ENCODE measurements at places on chromosomes 5 and 9.

GRCh38 chr5:168316139-168316578 lies 24.7 kb downstream of the WWC1 start:
- DNase-seq, result no peak

DNA sequence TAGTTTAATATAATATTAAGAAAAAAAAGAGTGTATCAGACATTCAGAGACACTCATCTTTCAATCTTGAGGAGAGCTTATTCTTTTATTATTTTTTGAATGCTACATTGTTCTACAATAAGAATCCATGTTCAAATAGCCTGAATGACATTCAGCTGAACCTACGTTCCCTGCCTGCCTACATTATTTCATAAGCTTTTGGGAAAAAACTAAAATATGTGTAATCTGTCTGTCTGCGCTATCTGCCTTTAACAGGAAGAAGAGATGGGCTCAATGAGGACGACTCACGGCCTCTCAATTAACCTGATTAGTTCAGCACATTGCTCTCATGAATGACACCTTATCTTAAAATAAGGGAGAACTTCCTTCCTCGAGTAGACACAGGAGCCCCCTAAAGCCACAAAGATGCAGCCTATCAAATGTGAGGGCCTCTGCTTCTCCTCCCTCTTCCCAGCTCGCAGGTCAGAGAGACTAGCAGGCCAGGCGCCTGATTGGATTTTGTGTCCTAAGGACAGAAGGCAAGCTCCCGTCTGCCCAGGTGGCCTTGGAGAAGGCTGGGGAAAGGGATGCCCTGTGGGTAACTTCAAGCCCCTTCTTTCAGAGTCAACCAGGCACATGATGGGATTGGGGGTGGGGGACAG lies 37.8 kb downstream of the EBF1 start:
- no peak for DNase-seq

- DNase-seq, result no peak
Observed at GRCh38 chr9:136784997-136785361, 6.2 kb upstream of the TMEM141 start.

DNA sequence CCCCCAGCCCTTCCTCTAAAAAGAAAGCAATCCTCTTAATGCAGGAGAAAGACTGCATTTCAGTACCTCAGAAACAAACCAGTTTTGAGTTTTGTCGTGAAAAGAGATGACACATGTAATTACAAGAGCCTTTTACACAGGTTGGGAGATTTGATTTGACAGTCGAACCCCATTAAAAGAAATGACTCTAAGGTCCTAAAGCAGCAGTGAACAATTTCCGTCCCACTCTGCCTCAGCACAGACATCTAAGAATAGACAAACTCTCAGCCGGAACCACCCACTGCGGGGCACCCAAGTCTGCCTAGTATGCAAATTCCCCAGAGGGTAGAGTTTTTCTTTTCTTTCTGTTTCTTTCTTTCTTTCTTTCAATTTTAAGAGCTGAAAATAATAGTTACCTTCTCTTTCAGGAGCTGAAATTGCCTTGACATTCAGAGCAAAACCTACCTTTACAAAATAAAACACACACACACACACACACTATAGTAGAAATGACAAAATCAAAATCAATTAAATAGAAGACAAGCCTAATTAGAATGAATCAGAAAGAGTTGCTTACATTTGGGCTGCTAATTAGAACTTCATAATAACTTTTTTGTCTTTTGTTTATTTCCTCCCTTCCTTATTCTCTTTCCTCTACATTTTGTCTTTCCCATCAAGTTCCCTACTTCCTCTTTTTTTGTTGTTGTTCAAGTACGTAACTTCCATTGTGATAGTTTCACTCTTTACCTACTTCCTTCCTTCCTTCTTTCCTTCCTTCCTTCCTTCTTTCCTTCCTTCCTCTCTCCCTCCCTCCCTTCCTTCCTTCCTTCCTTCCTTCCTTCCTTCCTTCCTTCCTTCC lies 65.1 kb downstream of the BASP1 start:
- no peak for DNase-seq

- DNase-seq, result no peak
Observed at GRCh38 chr5:31036411-31036810, 157.1 kb upstream of the CDH6 start.

DNA sequence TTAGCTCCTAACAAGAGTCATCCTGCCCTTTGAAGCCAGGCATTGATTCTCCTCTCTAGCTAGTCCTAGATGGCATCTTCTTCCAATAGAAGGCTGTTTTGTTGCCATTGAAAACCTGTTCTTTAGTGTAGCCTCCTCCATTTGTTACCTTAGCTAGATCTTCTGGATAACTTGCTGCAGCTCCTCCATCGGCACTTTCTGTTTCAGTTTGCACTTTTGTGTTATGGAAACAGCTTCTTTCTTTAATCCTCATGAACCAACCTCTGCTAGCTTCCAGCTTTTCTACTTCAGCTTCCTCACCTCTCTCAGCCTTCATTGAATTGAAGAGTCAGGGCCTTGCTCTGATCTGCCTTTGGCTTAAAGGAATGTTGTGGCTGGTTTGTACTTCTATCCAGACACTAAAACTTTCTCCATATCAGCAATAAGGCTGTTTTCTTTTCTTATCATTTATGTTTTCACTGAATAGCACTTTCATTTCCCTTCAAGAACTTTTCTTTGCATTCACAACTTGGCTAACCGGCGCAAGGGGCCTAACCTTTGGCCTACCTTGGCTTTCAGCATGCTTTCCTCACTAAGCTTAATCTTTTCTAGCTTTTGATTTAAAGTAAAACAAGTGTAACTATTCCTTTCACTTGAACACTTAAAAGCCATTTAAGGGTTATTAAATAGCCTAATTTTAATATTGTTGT lies 166.5 kb upstream of the SLC12A2 start:
- DNase-seq, result no peak

GRCh38 chr9:133509179-133510083 lies 15.3 kb downstream of the MYMK start:
- no peak for DNase-seq

GRCh38 chr9:114580609-114581193 lies 6.9 kb upstream of the ATP6V1G1 start:
- DNase-seq, result peak; percentile 45

GRCh38 chr5:167001246-167001645 lies 1290.2 kb upstream of the WWC1 start:
- no peak for DNase-seq

DNA sequence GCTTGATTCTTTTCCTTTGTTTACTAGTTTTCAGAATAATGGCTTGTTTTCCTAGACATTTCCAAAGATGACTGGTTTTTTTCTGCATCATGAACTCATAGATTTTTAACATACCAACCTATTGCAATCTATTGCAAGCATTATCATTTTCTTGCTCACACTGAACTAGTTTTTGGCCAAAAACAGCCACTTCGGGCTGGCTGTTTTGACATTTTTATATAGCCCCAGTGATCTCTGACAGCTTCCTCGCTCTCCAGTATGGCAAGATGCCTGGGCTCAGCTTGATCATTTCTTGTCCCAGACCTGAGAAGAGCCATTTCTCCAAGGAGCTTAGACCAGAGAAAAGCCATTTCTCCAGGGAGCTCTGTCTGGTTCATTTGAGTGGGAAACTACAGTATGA lies 94.3 kb upstream of the MAMDC2 start:
- DNase-seq, result no peak

DNA sequence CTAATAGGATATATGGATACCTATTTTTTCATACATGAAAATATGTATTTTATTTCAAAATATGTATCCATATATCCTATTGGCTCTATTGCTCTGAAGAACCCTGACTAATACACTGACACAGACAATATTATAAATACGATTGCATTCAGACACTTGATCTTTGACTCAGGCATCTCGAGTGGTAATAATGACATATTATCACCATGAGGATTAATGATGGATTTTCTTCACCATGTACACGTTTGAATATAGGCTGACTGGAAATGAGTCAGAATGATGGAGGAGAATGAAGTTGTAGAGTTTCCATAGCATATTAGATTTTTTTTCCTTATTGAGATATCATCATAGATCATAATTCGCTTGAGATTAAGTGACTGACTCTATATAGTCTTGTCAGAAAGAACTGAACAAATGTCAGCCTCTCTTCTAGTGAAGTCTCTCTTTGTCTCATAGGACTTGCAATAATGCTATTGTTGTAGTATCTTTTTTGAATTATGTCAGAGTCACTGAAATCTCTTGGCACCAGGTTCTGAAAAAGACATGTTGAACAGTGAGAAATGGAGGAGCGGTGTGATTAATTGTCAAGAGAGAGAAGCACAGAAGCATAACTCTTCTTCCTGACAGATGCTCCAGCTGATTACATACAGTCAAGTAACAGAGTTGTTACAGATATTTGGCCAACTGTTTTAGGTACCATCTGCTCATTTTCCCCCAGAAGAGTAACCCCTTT lies 41.4 kb upstream of the SLCO6A1 start:
- no peak for DNase-seq

DNA sequence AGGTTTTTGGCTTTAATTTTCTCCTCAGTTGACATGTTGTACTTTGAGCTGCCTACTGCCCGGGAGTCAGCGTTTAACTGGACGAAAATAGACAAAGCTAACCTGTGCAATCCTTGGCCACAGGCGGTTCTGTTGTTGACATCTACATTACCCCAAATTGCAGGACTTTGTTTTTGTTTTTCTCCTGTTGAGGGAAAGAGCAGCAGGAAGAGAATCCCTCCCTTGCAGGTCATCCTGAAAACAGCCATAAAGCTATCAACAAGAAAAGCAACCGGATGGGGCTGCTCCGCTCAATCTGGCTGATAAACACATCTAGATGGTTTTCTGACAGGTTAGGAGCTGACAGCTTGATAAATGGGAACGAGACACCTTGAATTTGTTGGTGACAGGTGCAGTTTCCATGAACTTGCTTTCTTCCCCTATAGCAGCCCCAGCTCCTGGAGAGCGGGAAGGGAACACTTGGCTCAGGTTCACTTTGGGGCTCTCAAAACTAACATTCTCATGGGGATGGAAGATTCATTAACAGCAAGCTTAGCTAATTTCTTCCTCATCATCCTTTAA lies 331.5 kb downstream of the SLIT3 start:
- no peak for DNase-seq

DNA sequence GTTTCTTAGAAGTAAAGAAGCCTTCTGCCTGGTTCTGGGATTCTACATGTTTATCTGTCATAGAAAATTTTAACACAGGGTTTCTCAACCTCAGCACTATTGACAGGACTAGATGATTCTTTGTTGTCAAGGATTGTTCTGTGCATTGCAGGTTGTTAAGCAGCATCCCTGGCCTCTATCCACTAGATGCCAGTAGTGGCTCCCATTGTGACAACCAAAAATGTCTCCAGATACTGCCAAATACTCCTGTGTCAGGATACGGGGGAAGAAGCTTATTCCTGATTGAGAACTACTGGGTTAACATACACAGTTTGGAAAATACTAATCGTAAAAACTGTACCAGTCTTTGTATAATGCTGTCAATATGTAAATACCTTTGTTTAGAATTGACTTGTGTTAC lies 167.1 kb downstream of the NIPBL start:
- no peak for DNase-seq

- DNase-seq, result no peak
Observed at GRCh38 chr5:91361055-91361701, 21.9 kb downstream of the ARRDC3 start.

- DNase-seq, result no peak
Observed at GRCh38 chr5:176534640-176535039, 2.6 kb downstream of the RNF44 start.

Measured in epithelial cell of prostate (primary cell).